ENCODE measurements at places on chromosomes 5 and 9.

- no peak for DNase-seq
Measured at GRCh38 chr9:126874546-126875314, 14.3 kb downstream of the ZBTB34 start.

- no peak for DNase-seq
Measured at GRCh38 chr5:138077064-138077696, 6.7 kb upstream of the WNT8A start.

GRCh38 chr9:93037476-93037971 is 21.0 kb upstream of the SUSD3 start:
- DNase-seq = no peak

- no peak for DNase-seq
Measured at GRCh38 chr5:139768807-139769465, 26.7 kb upstream of the PSD2 start.

DNA sequence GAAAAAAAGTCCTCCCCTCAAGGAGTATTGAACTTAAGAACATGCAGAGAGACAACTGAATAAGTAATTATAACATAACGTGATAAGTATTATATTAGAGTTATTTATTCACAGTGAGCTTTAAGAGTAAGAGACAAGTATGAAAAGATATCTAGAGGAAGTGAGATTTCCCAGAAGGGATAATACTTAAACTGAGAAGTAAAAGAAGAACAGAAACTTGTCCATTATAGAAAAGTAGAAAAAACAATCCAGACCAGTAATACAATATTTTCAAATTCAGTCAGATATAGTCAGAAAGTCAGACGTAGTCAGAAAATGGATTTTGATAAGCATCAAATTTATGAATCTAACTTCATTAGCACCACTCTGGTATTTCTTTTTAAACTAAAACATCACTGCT is 613.0 kb upstream of the CCNG1 start:
- DNase-seq = no peak

GRCh38 chr5:43891112-43891511 is 288.1 kb downstream of the NNT start:
- DNase-seq = no peak

DNA sequence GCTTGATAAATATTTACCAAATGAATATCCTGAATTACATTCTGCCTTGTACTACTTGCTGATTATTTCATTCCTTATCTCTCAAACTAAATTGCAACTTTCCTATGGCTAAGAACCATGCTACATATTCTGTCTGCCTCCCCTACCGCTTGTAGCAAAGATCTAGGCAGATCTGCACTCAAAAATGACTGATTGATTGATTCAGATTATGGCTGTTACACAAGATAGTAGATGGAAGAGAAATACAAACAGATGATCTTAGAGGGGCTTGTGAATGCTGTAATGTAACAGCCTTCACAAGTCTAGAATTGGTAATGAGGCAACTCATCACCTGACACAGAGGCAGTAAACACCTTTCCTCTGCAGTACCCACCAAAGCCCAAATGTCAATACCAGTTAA is 446.1 kb downstream of the PRELID2 start:
- DNase-seq = no peak

- no peak for DNase-seq
Measured at GRCh38 chr5:152855441-152855840, 450.4 kb upstream of the NMUR2 start.

DNA sequence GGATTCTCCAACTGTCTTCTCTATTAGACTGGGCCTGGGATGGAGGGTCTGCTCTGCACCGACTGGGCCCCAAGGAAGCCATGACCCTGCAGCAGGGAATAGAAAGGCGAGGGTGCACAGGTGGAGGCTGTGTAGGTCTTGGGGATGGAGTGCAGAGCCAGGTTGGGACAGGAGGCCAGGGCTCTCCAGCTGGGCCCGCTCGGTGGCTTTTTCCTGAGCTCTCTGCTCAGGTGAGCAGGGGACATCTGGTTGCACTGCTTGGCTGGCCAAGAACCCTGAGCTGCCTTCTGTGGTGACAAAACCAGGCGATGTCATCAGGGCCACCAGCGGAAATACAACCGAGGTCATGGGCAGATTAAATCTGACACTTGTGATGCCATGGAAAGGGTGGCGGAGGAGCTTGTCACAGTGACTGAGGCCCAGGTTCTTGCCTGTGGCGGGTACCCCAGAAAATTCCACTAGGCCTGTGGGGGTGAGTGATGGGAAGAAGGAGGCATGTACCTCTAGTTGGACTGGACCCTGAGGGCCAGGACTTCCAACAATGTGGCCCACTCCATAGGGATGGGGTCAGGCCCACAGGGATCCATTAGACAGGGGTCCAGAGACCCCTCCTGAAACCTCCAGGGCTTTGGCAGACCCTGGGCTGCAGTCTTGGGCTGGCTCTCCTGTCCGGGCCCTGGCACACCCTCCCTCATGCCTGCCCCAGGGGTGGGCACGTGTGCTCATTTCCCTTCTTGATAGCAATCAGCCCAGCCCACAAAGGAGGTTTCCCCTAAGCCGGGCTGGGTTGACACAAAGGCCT is 4.4 kb upstream of the IL3 start:
- no peak for DNase-seq

- no peak for DNase-seq
Measured at GRCh38 chr9:16625161-16625631, 245.3 kb downstream of the BNC2 start.

- DNase-seq = no peak
Measured at GRCh38 chr5:129773376-129773775, 25.5 kb downstream of the MINAR2 start.

GRCh38 chr5:81767938-81768337 is 17.0 kb upstream of the SSBP2 start:
- no peak for DNase-seq

DNA sequence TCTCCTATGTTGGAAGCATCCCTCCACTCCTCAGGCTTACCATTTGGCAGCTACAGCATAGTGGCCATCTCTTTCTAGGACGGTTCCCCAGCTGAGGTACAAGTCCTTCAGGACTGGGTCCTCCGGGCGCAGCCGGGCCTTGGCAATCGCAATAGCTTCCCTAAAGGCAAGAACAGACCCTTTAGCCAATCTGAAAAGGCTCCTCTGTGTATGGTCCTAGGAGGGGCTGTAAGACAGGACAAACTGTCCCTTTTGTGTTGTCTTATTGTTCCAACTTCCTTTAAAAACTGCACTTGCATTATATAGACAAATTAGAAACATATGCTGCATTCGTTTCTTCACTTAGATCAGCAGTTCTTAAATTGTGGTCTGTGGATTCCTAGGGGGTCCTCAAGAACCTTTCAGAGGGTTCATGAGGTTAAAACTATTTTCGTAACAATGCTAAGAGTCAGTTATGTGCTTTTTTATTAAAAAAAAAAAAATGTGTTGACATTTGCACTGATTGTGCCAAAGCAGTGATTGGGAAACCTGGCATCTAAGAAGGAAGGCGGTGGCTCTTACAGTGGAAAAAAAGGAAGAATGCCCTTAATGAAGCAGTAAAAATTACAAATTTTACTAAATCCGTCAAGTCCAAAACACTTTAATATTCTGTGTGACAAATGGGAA is 38.7 kb downstream of the GEMIN5 start:
- no peak for DNase-seq

DNA sequence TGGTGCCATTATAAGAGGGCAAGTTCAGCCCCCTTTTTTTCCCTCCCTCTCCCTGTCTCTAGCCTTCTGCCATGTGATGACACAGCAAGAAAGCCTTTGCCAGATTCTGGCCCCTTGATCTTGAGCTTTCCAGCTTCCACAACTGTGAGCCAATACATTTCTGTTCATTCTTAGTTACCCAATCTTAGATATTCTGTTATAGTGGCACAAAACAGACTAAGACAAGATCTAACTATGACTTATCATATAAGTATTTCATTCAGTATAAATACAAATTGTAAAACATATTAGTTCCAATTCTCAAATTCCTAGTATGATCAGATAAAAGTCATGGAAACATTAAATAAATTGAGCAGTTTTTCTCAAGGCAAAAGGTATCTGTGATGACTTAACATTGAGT is 276.3 kb downstream of the COX7C start:
- DNase-seq = no peak

GRCh38 chr5:69288069-69288468 is 44.5 kb downstream of the CCDC125 start:
- no peak for DNase-seq

- DNase-seq = no peak
Measured at GRCh38 chr5:137442660-137443059, 56.5 kb downstream of the SPOCK1 start.

GRCh38 chr5:76801803-76802195 is 17.0 kb upstream of the F2RL1 start:
- DNase-seq = no peak

DNA sequence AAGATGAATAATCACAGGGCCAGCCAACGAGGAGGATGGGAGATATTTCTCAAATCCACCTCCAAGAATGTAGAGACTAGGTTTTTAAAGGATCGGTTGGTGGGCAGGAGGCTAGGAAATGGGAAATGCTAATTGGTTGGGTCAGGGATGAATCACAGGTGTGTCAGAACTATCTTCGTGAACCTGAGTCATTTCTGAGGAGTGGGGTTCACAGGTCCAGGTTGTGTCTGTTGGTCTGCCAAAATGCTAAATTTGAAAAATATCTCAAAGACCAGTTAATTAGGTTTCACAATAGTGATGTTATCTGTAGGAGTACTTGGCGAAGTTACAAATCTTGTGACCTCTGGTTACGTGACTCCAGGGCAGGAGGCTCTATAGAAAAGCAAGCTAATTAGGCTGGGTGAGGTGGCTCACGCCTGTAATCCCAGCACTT is 2.6 kb upstream of the PLAA start:
- no peak for DNase-seq

DNA sequence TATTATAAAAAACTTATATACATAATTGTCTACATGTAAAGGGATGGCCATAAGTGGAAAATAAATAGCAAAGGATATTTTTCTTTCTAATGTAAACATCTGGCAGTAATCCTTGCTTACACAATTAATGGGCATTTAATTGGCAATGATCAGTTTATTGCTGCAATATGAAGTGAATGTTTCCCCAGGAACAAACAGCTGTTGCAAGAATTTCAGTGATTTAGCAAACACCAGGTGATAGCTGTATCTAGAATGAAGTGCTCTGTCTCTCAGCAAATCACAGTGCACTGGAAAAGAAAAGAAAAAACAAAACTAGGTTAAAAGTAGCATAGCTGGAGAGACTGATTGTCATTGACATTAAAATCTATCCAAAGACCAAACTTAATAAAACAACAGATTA is 594.5 kb upstream of the ARRDC3 start:
- DNase-seq = no peak

- DNase-seq = no peak
Measured at GRCh38 chr5:7662289-7662688, 188.6 kb downstream of the CFAP90 start.

- DNase-seq = no peak
Measured at GRCh38 chr5:120122703-120123102, 341.4 kb upstream of the PRR16 start.

DNA sequence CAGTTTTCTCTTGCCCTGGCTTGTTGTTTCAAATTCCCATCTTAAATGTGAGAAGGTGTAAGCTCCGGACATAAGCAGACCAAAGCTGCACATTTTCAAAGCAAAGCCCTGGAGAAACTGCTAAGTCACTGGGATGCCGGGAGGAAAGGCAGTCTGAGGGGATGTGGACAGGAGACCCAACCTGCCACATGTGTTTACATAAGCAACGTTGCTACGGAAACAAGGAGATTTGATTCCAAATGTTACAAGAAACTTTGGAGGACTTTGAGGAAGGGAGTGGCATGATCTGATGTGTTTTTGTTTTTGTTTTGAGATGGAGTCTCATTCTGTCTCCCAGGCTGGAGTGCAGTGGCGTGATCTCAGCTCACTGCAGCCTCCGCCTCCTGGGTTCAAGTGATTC is 25.7 kb upstream of the INSYN2B start:
- DNase-seq = no peak

- DNase-seq = no peak
Measured at GRCh38 chr5:173727839-173728778, 111.7 kb upstream of the BOD1 start.

GRCh38 chr9:126700903-126701812 is 87.4 kb downstream of the LMX1B start:
- no peak for DNase-seq

- no peak for DNase-seq
Measured at GRCh38 chr5:92864591-92864990, 716.4 kb downstream of the NR2F1-AS1 start.

GRCh38 chr9:3993773-3994172 is 306.1 kb downstream of the GLIS3 start:
- DNase-seq = no peak

GRCh38 chr5:33611877-33612276 is 171.1 kb downstream of the TARS1 start:
- no peak for DNase-seq

DNA sequence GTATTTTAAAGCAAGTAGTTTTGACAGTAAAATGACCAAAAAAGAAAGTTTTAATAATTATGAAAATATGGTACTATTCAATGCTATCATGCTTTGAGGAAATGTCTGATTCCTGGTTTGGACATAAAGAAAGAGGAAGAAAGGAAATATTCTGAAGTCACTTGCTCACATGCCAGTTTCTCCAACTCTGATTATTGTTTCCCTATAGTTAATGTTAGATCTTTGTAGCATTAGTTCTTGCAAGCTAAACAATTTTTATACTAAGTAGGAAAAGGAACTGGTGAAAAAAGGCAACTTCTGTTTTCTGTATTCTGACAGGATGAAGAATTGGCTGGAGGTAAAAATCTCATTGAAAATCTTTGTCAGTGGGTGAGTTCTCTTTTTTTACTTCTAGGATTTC is 119.5 kb downstream of the YTHDC2 start:
- DNase-seq = no peak

DNA sequence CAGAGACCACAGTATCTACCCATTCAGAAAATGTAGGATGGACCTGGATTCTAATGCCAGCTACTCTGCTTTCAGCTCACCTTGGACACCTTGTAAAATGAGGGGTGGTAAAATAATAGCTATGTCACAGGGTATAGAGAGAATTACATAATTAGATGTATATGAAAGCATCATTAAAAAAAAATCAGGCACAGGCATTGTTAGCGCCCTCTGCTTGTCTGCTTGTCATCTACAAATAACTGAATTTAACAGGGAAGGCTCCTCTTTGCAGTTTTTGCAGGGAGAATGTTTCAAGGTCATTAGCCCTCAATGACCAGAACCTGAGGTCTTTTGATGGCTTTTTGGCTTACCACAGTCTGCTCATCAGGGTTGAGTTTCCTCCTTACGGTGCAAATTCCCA is 58.0 kb downstream of the GPR21 start:
- DNase-seq = no peak

GRCh38 chr5:81850501-81851357 is 99.8 kb upstream of the SSBP2 start:
- DNase-seq = no peak

- no peak for DNase-seq
Measured at GRCh38 chr5:96322217-96322616, 110.8 kb downstream of the PCSK1 start.

- DNase-seq = peak; percentile 93
Measured at GRCh38 chr5:55994998-55995914, 493 bp upstream of the IL6ST start.

- DNase-seq = no peak
Measured at GRCh38 chr9:36896296-36896695, 137.8 kb downstream of the PAX5 start.

Measured in GM12891 (cell line).